Activated T-cell treated with anti-CD3 and anti-CD28 coated beads, Interleukin-2, amount 50 U/mL, for 4 hours (primary cell): ENCODE measurements at places on chromosomes 6 and 20.

DNA sequence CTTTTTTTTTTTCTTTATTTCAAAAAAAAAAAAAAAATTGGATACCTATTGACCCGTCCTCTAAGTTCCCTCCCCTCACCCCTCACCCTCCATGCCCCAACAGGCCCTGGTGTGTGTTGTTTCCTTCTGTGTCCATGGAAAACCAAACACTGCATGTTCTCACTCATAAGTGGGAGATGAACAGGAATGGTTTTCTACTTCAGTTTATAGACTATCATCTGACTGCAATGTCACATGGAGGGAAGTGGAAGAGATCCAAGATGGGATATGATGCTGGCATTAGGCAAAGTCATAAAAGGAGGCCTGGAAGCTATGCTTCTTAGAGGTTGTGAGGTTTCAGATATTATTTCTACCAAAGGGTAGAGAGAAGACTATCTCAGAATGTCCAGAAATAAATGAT, 237.5 kb downstream of the MAFB start:
- DNase-seq = no peak

DNA sequence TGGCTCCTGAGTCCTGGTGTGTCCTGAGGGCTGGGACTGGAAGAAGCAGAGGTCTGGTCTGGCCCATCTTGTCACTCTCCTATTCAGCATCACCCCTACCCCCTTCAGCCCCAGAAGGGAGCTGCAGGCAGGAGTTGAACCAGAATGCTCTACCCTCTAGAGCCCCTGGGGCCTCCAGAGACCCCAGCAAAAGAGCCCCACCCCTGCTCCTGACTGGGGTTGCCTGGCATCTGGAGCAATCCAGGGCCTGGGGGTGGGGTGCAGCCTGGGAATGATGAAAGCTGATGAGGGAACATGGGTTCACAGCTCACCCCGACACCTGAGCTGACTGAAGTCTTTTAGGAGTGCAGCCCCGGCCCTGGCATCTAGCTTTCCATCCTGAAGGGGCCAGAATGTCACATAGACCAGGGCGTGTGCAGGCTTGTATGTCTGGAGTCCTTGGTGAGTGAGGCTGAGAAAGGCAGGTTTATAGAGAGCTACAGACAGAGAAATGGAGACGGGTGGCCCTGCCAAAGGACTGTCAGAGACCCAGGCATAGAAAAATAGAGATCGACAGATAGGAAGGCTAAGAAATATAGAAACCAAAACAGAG, 12.2 kb downstream of the FGD2 start:
- no peak for DNase-seq

GRCh38 chr6:73614802-73615201, 39.0 kb downstream of the SLC17A5 start:
- DNase-seq = no peak

- no peak for DNase-seq
Measured at GRCh38 chr6:147546501-147547368, 38.2 kb downstream of the SAMD5 start.

GRCh38 chr6:127547904-127548649, 28.9 kb upstream of the C6orf58 start:
- no peak for DNase-seq

- no peak for DNase-seq
Measured at GRCh38 chr6:89662659-89663223, 24.2 kb upstream of the LYRM2 start.

DNA sequence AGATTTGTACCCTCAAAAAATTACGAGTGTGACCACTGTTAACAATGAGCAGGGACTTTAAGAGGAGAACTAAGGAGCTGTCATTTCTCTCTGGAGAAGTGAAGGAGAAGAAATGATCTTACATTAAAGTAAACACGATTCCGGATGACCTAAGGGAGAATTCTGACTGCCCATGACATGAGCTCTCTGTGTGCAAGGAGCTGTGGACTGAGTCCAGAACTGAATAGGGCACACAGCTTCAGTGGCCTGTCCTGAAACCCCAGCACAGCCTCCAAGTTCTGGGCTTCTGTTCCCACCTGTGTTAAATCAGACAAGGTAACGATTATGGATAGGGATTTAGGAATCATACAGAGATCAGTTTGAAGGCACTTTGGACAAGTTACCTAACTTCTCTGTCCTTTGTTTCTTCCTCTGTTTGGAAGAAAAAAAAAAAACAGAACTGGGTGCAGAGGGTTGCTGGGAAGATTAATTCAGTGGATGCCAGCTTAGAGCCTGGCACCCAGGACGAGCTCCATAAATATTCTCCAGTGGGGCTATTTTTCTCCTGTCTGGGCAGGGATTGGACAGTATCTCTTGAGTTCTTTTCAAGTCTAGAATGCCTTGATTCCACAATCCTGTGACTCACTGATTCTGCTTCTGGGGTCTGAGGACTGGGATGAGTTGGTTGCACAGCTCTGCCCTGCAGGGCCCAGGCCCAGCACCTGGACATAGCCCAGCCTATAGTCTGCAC, 65.7 kb downstream of the MRPL14 start:
- DNase-seq = no peak

- DNase-seq = no peak
Measured at GRCh38 chr6:40389254-40389653, 197.9 kb downstream of the LRFN2 start.

DNA sequence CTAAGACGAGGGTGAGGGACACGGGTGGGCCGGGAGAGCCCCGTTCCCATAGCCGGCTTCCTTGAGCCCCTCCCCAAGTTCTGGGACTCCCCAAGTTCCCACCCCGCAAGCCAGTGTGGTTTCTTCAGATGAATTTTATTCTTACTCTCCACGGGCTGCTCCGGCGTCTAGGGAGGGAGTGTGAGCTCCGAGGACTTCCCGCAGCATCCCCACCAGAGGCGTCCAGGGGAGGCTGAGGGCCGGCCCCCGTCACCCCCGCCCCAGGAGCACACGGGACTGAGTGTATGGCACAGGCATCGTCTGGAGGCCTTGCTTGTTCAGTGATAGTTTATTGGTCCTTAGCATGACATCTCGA, 10.0 kb upstream of the SLC4A11 start:
- DNase-seq = no peak

- no peak for DNase-seq
Measured at GRCh38 chr6:69917834-69918233, 51.5 kb downstream of the COL19A1 start.

DNA sequence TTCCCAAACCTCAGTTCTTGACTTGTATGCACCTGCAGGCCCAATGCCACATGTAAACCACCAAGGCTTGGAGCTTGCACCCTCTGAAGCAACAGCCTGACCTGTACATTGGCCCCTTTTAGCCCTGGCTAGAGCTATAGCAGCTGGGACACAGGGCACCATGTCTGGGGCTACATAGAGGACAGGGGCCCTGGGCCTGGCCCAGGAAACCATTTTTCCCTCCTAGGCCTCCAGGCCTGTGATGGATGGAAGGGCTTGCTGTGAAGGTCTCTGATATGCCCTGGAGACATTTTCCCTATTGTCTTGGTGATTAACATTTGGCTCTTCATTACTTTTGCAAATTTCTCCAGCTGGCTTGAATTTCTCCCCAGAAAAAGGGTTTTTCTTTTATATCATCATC, 64.6 kb downstream of the SLC35F1 start:
- no peak for DNase-seq

- DNase-seq = no peak
Measured at GRCh38 chr20:5947276-5947675, 3.1 kb downstream of the TRMT6 start.

GRCh38 chr20:45365444-45365970, 2.6 kb downstream of the SYS1 start:
- DNase-seq = no peak

DNA sequence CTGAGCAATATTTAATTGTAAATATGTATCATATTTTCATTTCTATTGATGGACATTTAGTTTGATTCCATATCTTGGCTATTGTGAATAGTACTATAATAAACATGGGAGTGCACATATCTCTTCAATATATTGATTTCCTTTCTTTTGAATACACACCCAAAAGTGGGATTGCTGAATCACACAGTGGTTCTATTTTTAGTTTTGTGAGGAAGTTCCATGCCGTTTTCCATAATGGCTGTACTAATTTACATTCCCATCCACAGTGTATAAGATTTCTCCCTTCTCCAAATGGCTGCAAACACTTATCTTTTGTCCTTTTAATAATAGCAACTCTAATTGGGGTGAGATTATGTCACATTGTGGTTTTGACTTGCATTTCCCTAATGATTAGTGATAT, 86.7 kb upstream of the RAB32 start:
- no peak for DNase-seq

DNA sequence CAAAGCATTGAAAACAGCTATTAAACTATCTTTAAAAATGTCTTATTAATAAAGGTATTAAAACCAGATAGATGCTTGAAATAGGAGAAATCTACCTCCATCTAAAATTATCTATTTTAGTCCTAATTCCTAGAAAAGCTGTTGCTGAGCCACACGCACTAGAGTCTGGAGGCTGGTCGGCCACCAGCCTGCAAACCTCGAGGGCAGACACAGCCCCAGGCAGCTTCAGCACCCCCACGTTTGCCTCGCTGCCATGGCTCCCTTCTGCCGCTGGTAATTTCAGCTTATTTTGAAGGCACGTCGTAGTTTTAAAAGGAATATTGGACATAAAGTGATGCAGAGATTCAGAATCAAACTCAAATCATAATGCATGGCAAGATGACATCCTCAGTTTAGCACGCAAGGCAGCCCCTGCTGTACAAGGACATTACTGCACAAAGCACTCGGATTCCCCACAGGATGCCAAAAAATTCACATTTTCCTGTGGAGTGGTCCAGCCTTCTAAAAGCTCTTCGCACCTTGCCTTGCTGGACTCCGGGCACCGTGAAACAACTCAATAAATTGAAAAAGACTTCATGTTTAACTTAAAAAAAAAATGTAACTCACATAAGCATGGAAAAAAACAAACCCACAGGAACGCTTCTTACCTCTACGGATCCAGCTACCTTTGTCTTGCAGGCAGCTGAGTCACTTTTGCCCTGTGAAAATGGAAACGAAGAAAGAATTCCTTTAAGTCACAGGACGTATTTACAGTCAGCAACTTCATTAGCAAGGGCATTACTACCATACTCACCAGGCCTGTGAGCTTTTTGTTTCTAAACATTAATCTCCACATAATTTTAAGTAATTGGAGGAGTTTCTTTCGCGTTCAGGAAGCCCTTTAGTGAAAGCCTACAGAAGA, 143.4 kb upstream of the RPS6KA2 start:
- DNase-seq = no peak

DNA sequence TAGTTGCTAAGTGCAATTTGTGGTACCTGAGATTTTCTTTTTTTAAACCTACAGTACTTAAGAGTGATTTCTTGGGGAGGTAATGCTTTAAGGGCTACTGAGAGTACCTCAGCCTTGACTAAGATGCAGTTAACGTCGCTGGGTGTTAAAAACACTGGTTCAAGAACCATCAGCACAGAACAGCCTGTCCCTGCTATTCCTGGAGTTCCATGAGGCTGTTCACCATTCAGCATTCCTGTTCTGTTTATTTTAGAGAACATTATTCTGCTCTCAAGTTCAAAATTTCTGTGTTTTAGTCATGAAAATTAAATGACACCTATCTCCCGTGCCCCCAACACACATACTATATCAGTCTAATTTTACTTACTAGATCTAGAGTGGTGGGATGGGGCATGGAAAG, 1.7 kb upstream of the PRELID3B start:
- DNase-seq = no peak

DNA sequence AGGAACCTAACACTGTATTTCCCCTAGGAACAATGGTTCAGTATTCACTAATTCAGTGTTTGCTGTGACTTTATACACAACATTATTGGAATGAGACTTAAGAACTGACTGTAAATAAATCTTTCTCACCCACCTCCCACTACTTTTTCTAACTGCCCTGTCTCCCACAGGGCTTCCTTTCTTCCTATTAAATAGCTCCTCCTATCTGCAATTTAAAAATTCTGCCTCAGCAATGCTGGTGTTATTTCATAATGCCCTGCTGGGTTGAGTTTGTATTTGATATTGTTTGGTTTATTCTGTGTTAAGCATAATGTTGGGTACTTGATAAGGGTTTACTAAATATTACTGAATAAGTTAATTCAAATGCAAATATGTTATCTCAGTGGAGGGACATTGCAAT, 573.1 kb upstream of the RNF217 start:
- no peak for DNase-seq

DNA sequence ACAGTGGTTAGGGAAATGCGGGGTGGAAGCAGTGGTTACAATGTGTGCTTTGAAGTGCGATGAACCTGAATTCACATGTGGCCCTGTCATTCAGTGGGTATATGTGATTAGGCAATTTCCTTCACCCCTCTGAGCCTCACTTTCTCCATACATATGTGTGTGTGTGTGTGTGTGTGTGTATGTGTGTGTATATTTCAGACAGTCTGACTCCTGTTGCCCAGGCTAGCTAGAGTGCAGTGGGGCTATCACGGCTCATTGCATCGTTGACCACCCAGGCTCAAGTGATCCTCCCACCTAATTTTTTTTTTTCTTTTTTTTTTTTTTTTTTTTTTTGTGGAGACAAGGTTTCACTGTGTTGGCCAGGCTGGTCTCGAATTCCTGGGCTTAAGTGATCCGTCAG, 6.3 kb downstream of the PPP1R14C start:
- DNase-seq = no peak

DNA sequence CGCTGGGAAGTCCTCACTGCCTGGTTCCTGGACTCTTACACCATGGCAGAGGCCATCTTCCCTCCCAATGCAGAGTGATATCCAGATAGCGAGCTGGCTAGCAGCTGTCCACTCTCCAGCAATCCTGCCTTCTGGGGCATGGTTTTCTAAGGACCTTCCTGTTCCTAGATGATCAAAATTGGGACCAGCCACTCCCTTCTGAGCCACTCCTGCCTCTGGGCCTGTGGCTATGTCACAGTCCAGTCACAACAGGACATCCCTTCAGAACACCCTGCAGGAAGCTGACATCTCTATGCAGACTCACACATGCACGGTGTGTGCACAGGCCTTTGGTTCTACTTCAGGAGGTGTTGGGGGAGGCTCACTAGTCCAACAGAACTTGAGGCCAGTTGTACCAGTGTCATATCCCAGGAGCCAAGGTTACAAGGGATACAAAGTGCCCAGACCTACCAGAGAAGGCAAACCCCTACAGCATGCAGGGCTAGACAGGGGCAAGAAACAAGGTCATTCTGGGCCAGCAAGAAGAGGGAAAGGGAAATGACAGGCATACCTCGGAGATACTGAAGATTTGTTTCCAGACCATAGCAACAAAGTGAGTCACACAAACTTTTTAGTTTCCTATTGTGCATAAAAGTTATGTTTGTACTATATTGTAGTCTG, 2.7 kb upstream of the MCCD1 start:
- DNase-seq = no peak
